ENCODE measurements at places on chromosomes 2 and 18. TPM values are rescaled to one million over a fixed set of nuclear protein-coding genes. Genes with fewer than 3 reads are reported as not detected.

DNA sequence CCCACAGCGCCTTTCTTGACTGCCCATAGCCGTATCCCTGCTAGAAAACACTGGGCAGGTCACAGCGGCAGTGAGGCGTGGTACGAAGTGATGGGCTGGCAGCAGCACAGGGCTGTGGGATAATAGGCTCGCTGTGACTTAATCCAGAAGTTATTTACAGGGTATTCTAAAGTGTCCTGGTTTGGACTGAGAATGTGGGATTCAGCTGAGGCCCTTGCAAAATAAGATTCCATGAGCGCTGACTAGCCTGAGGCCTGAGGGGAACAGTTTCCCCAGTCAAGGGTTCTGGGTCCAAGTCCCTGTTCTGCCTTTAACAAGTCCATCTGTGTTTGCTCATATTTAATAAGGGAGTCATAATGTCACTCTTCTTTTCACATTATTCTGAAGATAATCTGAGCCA is 34.6 kb downstream of the SETBP1 start:
- no peak for DNase-seq

- no peak for DNase-seq
Measured at GRCh38 chr2:71742953-71743601, 289.7 kb downstream of the DYSF start.

PLEKHH2 gene
- total RNA-seq, result 1.0 TPM

DSG3 gene
- total RNA-seq, result not detected

GRCh38 chr2:121961761-121962160 is 206.3 kb downstream of the TSN start:
- no peak for DNase-seq

FSHR gene
- total RNA-seq, result 0.95 TPM

- no peak for DNase-seq
Measured at GRCh38 chr18:74503137-74503536, 7.0 kb downstream of the CNDP2 start.

DNA sequence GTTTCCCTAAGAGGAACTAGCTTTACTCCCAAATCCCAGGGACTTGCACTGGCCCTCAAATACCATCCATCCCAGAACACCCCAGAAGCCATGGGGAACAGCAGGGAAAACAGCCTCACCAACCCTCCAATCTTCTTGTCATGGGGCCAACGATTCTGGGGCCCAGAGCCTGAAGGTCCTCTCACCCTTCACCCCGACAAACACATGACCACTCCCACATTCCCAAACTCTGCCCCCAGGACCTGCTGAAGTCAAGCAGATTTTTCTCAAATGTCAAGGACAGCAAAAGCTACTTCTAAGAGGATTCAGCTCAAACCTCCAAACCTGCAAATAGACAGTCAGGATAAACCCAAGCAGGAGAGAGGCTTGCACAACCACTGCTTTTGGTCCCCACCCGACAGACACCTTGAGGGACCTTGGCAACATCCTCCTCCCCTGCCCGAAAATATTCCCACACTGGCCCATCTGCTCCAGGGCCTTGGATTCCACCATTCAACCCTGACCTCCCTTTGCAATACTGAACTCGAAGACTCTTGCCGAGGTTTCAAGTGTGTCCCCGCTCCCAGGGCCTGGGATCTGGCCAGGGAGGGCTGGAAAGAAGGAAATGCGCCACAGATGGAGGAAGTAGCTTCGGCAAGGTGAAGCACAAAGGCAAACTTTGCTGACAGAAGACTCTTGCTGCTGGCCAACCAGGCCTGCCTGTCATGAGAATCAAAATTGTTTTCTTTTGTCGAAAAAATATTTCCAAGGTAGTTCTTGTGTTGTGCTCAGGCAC is 143.3 kb downstream of the ZFP36L2 start:
- DNase-seq, result no peak

GRCh38 chr2:71129114-71129901 is 721 bp downstream of the MCEE start:
- no peak for DNase-seq

PDCD1 gene
- total RNA-seq, result not detected

INO80C gene
- total RNA-seq, result 13.5 TPM

GRCh38 chr2:5372141-5372540 is 320.0 kb upstream of the SOX11 start:
- no peak for DNase-seq

MYL1 gene
- total RNA-seq, result not detected

PIEZO2 gene
- 0.32 TPM for total RNA-seq

DNA sequence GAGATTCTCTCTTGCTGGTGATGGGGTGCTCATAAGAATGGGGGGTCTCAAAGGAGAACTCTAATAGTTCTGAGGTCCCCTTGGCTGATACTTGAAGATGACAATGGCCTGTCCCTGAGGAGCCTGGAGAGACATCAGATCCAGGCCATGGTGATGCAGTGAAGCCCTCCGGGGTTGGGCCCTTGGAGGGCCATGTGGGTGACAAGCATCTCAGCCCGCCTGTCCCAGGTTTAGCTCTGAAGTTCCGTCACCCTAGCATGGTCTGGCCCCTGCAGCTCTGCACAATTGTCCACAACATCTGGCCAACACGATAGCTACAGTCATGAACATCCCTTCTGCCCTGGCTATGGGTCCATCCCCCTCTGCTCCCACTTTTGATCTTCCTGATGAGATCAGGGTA is 202.8 kb upstream of the HS6ST1 start:
- DNase-seq, result no peak

MC5R gene
- total RNA-seq, result not detected

RASGRP3 gene
- 19.8 TPM for total RNA-seq

All from cardiac muscle cell (in vitro differentiated cells and primary cell).